Fibroblast of skin of left quadriceps (primary cell): ENCODE measurements at places on chromosomes 2 and 18.

- no peak for DNase-seq
Measured at GRCh38 chr2:101187131-101187530, 35.9 kb upstream of the TBC1D8 start.

DNA sequence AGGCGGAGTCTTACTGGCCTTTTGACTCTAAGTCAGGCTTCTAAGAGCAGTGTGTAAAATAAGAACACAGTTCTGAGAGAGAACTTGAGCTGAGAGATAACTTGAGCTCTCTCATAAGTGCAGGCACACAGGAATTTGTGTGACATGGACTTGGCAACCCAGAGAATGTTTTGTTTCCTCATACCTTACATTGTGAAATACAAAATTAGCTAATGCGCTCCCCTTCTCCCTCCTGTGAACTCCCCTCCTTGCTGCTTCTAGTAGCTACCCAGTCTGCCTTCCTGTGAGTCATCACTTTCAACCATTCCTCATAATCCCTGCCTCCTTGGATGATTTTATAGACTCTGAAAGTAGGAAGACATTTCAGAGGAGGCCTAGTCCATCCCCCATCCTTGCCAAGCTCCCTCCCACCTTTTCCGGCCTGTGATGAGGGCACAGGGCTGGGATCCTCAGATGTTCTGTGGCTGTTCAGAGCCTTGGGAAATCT, 22.6 kb downstream of the FER1L5 start:
- peak; percentile 98 for DNase-seq

DNA sequence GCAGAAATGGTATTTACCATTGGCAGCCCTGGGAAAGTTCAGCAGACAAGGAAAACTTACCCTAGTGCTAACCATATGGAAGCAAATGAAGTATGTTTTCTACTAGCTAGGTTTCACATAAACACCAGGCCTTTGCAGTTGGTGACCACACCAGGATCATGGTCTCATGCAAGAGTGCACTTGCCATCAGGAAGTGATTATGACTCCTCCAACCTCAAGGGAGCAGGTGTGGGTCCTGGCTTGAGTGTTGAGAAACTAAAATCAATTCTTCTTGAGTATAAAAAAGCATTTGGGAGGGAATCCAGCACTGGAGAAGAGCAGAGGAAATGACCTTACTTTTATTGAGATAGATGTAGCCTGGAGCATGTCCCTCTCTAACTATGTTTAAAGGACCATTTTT, 56.8 kb upstream of the SPAG16 start:
- no peak for DNase-seq

- no peak for DNase-seq
Measured at GRCh38 chr2:187916799-187917198, 362.6 kb upstream of the TFPI start.

DNA sequence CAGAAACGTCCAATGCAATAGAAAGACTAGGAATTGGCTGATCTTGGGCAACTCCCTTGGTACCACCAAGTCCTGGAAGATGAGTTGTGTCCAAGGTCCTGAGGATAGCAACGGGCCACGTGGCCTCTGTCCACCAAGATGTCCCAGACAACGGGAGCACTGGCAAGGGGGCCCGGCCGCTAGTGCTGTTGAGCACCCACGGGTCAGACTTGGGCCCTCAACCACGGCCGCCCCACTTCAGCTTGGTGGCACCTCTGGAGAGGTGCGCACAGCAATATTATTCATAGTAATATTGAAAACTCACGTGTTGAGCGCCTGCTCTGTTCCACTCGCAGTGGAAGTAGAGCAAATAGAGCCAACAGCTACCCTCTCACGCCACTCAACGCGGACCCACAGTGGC, 19.0 kb downstream of the PASK start:
- DNase-seq, result no peak

DNA sequence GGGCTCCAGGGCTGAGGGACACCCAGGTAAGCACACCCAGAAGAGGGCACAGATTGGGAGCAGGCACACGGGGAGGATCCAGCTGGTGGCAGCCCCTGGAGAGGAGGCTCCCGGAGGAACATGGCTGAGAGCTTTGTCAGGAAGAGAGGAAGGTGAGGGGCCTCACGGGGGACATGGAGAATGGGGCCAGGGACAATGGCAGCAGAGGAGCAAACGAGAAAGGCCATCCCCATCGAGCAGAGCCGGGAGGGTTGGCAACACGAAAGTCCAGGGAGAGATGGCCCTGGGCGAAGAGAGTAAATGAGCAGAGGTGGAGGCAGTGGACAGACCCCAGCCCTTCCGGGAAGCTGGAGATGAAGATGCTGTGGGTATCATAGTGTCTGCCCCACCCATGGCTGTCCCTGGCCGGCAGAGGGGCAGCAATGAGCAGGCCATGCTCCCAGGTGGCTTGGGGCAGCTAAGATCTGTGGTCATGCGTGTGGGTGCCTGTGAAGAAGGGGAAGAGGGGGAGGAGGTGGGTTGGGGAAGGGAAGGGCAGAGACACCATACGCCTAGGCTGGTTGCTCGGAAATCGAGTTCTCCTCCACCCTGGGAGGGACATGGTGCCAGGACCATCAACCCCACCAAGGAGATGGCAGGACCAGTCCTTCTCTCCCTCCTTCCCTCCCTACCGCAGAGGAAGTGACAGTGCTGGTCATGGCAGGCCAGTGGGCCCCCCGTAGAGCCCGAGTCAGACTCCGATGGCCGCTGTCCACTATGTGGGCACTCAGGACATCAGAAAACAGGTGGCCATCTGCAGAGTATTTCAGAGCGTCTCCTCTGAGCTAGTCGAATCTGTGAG, 191.7 kb downstream of the NDUFA10 start:
- no peak for DNase-seq

- DNase-seq, result peak; percentile 85
Measured at GRCh38 chr2:33215299-33215698, 261.1 kb upstream of the RASGRP3 start.

DNA sequence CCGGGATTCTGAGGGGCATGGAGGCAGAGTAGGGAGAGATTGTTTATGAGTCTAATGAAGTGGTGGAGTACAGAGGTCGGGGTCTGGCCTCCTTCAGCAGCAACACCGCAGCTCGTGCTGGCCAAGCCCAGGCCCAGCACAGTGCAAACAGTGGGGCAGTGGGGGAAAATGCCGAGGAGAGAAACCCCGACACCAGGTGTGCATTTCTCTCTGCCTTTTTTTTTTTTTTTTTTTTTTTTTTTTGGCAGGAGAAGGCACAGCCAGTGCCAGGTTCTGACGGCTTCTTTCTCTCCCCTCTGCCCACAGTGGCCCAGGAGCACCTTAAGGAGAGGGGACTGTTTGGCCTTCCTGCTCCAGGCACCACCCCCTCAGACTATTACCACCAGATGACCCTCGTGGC, 219.3 kb downstream of the GLI2 start:
- DNase-seq, result no peak

- no peak for DNase-seq
Measured at GRCh38 chr2:98799375-98800329, 68.7 kb upstream of the MGAT4A start.

GRCh38 chr2:211946960-211947359, 591.6 kb downstream of the ERBB4 start:
- no peak for DNase-seq

- no peak for DNase-seq
Measured at GRCh38 chr2:215529271-215529670, 93.4 kb upstream of the FN1 start.

GRCh38 chr18:54089749-54090459, 134.6 kb downstream of the MBD2 start:
- DNase-seq, result no peak

DNA sequence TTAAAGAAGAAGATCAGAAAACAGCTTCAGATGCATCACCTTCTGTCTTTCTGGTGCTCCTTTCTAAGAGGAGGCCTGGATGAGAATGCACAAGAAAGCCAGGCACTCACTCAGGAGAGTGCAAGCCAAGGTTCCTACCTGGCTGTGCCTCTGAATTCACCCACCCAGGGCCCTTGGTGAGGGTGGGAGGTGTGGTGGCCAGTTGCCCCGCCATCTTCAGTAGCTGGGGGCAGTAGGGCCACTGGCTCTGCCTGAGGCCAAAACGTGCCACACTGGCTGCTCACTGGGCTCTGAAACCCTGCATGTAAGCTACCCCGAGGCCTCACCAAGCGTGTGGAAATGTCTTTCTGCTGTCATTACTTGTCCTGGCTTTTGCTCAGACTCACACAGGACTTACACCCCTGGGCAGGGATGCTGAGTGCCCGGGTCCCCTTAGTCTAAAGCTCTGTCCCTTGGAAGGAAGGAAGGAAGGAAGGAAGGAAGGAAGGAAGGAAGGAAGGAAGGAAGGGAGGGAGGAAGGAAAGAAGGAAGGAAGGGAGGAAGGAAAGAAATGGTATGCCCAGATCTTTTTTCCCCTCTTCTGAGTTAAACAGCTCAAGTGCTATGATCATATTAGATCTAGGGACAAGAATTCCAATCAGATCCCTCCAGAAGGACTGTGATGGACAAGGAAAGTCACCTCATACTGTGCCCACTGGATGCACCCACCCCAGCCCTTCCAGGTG, 8.5 kb upstream of the LBH start:
- no peak for DNase-seq

DNA sequence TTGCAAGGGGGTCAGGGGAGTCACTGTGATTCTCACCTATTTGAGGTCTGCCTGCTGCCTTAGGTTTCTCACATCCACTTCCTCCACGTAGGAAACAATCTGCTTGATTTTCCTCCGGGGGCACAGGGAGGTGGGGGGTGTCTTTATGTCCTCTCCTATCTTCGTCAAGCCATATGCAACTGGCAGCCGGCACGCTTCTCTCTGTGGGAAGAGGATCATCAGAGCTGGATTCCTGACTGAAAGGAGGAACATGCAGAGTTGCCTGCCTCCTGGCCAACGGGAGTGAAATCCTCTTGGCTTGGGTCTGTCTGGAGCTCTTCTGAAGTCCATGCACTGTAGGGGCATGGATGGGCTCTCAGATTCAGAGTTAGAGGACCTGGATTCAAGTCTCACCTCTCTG, 43.1 kb upstream of the ACVR1 start:
- DNase-seq, result no peak

- no peak for DNase-seq
Measured at GRCh38 chr18:7600036-7600435, 32.9 kb downstream of the PTPRM start.

DNA sequence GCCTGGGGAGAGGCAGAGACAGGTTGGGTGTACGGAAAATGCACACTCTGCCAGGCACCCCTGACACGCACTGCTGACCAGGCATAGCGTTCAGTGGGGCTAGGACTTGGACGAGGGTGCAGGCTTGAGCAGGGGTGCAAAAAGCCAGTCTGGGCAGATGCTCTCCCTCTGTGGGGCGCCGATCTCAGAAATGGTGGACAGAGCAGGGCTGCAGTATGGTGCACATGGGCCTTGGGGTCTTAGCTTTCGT, 1.0 kb upstream of the ARHGEF4 start:
- no peak for DNase-seq

DNA sequence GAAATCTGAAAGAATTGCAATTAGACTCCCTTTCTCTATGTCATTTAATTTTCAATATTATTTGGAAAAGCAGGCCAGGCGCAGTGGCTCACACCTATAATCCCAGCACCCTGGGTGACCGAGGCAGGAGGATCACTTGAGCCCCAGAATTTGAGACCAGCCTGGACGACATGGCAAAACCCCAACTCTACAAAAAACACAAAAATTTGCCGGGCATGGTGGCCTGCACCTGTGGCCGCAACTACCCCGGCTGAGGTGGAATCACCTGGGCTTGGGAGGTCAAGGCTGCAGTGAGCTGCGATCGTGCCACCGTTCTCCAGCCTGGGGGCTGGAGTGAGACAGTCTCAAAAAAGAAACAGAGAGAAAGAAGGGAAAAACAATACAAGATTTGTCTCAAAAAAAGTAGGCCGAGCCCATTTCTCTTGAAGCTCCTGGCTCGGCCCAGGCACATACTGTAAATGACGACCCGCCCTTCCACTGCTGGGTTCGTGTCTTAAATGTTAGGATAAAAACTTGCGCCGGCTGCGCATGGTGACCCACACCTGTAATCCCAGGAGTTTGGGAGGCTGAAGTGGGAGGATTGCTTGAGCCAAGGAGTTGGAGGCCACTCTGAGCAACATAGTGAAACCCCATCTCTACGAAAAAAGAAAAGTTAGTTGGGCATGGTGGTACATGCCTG, 31.1 kb upstream of the GPC1 start:
- no peak for DNase-seq

GRCh38 chr2:233263045-233263570, 11.6 kb downstream of the ATG16L1 start:
- no peak for DNase-seq

DNA sequence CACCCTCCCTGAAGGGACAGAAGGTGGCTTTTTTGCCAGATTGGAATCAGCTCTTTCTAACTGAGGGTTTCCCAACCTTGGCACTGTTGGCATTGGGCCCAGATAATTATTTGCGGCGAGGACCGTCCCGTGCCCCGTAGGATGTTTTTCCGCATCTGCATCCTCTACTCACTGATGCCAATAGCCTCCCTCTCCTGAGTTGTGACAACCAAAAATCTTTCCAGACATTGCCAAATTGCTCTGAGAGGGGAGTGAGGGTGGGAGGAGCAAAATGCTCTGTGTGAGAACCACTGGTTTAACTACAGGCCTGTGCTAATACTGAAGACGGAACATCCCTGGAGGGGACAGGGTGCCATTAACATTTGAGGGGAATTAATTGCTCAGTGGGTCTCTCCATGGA, 33.6 kb upstream of the GLI2 start:
- no peak for DNase-seq

DNA sequence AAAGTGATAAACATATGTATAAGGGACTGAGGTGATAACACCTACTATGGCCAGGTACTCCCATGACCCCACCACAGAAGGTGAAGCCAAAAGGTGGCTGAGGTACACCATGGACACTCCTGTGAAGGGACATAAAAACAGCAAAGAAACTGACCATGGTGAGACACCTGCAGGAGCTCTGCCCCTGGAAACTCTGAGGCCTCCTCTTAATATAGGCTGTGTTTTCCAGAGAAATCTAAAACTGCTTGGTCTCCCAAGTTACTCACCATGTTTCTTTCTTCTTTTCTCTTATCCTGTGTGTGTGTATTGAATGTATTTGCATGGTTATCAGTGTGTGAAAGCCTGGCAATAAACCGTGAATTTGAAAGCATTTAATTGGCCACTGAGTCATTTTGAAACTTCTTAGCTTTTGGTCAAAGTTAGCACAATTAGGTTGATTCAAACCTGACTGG, 739.3 kb upstream of the GCFC2 start:
- no peak for DNase-seq

DNA sequence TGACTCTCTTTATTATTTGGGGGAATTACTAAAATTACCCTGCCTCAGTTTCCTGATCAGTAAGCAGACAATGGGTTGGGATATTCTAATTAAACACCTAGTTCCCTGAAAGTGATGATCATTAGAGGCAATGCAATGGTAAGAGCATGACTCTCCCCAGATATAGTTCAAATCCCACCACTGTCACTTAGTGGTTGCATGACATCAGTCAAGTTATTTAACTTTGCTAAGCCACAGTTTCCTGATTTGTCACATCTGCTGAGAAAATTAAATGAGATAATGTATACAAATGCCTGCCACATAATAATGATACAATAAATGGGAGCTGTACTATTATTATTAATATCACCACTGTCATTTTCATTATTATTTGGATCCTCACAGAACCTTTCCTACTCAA, 29.9 kb downstream of the ZEB2 start:
- DNase-seq, result no peak

DNA sequence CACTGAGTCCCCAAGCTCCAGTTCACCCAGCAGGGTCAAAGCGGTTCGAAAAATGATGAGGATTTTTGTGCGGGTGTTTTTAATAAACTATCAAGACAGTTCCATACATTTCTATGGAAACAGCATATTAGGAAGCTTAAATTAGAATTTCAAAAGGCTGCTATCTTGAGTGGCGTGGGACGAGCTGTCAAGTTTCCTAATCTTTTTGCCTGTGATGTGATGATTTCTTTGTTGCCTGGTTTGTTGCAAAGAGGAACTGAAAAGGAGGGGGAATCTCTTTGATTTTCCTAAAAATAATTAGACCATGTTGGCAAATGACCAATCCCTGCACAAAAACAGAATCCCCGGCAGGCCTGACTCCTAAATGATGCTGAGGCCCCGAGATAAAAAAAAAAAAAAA, 66.1 kb upstream of the ATG16L1 start:
- no peak for DNase-seq
